Dermis blood vessel endothelial cell (primary cell): ENCODE measurements at places on chromosomes 1 and 21. TPM values are rescaled to one million over a fixed set of nuclear protein-coding genes. Genes with fewer than 3 reads are reported as not detected.

Gene SFT2D2
- total RNA-seq = 45.8 and 70.7 TPM in 2 replicates

Gene RRP1B
- 36.1 and 40.6 TPM in 2 replicates for total RNA-seq

Gene ZNF695
- 2.7 and 2.9 TPM in 2 replicates for total RNA-seq

DNA sequence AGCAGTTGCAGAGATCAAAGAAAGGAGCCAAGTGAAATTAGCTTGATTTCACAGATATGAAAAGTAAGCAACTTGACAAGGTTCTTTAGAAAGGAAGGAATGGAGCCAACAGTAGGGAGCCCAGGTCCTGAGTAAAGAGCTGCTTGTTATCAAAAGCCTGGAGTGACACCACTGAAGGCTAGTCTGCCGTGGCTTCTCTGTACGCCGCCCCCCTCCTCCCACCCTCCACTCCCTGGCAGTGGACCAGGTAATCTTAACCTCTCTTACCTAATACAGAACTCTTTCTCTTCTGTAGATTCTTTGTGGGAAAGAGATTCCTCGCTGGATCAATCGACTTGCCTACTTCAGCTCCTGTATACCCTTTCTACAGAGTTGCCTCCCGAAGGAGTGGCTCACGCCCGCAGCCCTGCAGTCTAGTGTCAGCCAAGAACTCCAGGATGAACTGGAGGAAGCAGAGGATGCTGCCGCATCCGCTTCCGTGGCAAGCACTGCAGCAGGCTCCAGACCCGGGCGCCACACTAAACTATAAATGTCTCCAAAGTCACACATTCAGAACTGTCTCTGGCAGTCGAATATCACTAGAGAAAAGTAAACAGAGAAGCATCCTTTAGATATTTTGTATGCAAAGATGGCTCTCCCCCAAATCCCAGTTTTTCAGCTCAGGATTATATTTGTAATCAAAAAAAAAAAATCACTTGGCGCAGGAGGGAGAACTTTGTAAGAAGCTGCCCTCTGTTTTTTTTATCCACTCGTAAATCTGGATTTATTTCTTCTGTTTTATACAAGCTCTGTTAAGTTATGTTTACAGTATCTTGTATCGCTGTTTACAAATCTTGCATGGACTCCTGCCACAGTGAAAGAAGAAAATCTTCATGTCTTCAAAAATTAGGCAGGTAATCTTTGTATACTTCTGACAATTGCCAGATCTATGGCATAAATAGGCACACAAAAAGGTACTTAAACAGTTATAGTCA, 52.6 kb downstream of the DESI2 start:
- DNase-seq = peak; percentile 50

DNA sequence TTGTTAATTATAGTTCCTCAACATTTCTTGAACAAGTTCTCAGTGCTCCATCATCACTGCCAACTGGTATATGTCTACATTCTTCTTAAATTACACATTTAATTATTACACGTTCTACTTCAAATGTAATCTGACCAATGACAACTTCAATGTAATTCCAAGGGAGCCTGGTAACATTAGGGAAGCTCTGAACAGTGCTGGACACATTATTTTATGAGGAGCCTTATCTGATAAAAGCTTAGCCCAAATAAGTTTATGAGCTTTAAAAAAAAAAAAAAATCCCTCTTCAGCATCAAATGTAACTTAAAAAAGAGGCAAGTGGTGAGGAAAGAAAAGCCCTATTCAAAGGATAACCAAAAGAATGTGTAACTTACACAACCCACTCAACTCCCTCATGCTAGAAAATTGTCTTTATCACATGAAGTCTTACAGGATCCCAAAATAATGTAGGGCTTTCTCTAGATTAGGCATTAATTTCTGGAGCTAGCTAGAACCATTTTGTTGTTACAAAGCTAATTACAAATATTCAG, 35.2 kb upstream of the ABCA4 start:
- no peak for DNase-seq

GRCh38 chr1:150985179-150985825, 3.2 kb downstream of the ANXA9 start:
- DNase-seq = no peak

- DNase-seq = peak; percentile 89
These were observed 64.0 kb downstream of the ADARB1 start for GRCh38 chr21:45138199-45139002.

DNA sequence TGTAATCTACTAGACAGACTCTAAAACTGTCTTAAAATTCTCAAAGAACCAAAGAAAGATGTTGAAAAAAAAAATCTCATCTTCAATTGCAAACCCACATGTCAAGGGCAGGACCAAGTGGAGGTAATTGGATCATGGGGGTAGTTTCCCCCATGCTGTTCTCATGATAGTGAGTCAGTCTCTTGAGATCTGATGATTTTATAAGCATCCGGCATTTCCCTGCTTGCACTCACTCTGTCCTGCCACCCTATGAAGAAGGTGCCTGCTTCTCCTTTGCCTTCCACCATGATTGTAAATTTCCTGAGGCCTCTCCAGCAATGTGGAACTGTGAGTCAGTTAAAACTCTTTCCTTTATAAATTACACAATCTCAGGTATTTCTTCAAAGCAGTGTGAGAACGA, 257.0 kb downstream of the HHIPL2 start:
- DNase-seq = no peak

- DNase-seq = no peak
These were observed 26.7 kb downstream of the LRRC71 start for GRCh38 chr1:156947127-156947526.

DNA sequence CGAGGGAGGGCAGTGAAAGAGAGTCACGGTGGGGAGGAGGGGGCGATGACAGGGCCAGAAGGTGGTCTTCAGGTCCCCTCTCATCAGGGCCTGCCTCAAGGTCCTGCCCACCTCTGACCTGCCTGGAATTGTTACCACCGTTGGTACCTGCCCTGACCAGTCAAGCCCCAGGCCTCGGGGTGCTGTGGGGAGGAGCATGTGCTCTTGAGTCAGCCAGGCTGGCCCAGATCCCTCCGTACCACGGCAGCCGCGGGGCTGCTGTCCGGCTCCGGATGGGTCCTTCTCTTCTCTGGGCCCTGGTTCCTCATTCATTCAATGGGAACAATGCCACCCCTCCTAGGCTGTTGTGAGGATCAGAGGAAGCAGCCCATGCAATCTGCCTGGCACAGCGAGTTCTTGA, 22.0 kb downstream of the SERINC2 start:
- no peak for DNase-seq

DNA sequence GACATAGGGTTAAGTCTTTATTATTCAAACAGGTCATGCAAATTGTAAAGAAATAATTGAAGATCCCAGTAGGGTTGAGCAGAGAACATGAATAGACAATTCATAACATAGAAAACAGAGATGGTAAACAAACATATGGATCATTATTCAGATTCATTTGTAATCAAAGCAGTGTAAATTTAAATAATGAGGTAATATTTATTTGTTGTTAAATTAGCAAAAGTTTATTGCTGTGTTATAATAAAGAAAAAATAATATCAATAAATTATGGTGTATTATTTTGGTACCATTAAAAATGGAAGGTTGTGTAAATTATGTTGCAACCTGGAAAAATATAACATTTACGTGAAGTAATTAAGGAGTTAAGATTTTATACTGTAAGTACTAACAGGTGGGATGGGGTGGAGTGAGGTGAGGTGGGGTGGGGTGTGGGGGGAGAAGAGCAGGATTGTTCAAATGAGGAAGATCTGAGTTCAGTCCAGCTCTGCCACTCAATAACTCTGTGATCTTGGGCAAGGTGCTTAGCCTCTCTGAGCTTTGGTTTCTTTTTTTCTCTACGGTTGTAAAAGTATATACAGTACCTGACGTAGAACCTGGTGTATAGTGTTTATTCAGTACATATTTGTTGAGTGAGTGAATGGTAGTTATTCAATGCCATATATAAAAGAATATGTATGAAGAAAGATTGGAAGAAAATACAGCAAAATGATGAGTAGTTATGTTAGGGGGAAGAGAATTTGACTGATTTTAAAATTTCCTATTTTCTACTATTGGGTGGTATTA, 140.3 kb upstream of the KIF26B start:
- DNase-seq = no peak

DNA sequence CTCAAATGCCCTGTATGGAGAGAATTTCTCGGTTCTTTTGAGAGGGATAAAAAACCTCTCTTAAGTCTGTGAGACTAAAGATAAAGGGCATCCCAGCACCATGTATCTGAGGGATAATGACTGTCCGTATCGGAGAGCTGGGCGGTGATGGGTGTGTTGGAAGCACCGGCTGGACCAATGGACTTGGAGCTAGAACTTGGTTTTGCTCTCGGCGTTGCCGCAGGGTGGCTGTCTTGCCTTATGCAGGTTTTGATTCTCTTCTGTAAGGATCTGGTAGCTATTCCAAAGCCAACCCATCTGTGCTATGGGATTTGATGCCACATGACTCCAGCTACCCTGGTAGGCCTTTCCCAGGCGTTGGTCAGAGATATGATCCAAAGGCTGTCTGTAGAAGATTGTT, 348.8 kb downstream of the KIF26B start:
- DNase-seq = no peak
